CD14-positive monocyte (primary cell): ENCODE measurements at places on chromosomes 7 and 10. TPM values are rescaled to one million over a fixed set of nuclear protein-coding genes. Genes with fewer than 3 reads are reported as not detected.

GRCh38 chr7:134836447-134836846 is 57.0 kb downstream of the CALD1 start:
- DNase-seq: no peak

DNA sequence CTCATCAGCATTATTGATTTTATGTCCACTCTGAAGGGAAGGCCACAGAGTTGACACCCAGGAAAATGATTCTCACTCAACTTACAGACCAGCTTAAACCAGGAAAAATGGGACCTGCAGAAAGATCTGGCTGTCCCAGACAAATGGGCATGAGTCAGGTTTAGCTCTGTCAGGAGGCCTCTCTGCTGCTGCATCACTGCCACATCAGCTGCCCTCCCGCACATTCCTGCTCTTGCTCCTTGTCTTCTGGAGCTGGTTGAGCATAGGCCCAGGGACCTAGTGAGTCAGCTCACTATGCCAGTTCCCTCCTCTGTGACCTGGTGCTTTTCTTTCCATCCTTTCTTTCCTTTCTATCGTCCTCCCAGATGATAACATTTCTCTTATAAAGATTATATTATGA is 18.8 kb upstream of the SMNDC1 start:
- no peak for DNase-seq

GRCh38 chr7:17054836-17055235 is 173.1 kb upstream of the AGR3 start:
- no peak for DNase-seq

DNA sequence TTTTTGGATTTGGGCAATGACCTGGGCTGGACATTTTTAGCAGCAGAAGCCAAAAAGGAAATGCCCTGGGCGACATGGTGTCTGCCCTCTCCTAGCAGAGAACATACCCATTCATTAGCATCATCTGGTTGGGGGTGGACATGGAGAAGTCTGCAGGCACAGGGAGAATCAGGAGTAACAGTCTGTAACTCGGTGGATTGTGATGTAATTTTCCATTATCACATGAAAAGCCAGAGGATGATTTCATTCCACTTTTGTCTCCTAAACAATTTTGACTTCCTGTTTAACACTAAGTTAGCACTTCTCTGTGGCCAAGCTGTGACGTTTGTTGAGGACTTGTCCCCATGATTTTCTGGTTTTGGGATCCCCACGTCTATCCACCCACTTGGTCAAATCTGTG is 153.8 kb upstream of the HABP2 start:
- DNase-seq: no peak

GRCh38 chr7:105664816-105665525 is 83.7 kb upstream of the EFCAB10 start:
- no peak for DNase-seq

GRCh38 chr10:127151981-127152699 is 44.3 kb downstream of the INSYN2A start:
- DNase-seq: no peak

GRCh38 chr7:20348125-20348807 is 17.6 kb downstream of the ITGB8 start:
- no peak for DNase-seq

GRCh38 chr7:137287651-137288258 is 55.8 kb downstream of the PTN start:
- no peak for DNase-seq

DNA sequence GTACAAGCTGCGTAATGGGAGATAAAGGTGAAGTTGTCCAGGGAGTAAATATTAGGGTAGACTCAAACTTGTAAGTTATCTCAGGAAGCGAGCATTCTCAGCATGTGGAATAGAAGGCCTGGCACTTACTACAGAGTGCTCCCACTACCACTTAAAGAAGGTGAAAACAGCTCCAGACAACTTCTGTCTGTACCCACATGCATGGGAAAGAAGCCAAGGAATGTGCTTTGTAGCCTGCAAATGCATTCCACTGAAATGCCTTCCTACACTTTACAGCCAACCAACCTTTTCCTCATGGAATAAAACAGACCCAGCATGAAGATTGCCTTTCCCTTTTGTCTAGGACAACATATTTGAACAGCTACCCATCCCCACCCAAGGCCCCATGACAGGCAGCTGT is 45.4 kb upstream of the NPSR1 start:
- DNase-seq: no peak

GRCh38 chr10:100327007-100327717 is 2.9 kb downstream of the PKD2L1 start:
- DNase-seq: peak; percentile 84

DNA sequence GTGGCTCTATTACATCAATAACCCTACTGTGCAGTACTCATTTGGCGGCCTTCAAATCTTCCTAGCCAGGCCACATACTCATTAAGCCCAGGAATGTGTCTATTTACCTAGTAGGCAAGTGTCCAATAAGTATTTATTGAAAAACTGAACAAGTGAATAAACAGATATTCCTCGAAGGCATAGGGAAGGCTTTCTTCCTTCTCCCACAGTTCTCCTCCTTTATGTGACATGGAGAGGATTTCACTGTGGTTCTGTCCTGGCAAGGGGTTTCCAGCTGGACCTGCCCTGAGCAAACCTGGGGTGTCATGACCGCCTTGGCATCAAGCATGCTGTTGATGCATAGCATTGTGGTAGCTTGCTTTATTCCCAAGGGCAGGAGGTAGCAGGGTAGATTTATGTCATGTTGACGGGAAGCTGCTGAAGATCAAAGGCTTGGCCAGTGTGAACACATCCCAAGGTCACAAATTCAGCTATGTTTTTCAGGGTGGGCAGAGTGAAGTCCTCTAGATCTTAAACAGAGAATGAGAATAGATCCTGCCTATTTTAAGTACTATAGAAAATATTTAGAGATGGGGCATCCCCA is 195.1 kb downstream of the INHBA start:
- DNase-seq: no peak

DNA sequence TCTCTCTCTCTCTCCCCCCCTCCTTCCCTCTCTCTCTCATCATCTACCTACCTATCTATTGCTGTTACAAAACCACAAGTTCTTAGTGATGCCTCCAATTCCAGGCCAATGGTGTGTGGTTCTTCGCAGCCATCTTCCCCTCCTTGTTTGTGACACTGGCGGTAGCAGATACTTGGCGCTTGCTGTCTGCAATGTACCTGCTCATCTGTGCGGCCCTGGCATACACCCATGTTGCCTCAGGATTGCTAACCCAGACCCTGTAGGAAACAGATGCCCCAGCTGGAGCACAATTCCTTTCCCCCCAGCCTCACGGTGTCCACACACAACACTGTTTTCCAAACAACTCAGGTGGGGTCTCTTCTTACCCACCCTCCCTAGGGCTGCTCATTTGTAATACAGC is 13.6 kb upstream of the DPYSL4 start:
- DNase-seq: no peak

DNA sequence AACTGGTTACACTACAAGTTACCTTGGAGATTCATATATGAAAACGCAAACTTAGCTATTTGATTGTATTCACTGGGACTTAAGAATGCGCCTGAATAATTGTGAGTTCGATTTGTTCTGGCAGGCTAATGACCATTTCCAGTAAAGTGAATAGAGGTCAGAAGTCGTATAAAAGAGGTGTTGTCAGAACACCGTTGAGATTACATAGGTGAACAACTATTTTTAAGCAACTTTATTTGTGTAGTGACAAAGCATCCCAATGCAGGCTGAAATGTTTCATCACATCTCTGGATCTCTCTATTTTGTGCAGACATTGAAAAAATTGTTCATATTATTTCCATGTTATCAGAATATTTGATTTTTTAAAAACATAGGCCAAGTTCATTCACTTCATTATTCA is 9.3 kb downstream of the STEAP1 start:
- no peak for DNase-seq

DNA sequence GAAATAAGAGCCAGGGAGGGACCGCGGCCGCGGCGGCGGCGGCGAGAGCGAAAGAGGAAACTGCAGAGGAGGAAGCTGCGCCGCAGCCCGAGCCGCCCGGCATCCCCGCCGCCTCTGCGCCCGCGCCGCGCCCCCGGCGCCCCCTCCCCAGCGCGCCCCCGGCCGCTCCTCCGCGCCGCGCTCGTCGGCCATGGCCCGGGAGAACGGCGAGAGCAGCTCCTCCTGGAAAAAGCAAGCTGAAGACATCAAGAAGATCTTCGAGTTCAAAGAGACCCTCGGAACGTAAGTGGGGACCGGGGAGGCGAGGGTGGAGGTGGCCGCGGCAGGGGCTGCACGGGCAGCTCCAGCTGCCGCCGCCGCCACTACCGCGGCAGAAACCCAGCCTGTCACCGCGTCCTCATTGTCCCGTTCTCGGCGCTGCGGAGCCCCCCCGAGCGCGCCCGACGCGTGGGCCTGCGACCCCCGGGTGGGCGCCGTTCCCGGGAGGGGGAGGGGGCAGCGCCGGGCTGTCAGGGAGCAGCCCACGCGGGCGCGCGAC is 351 bp downstream of the CAMK1D start:
- no peak for DNase-seq

DNA sequence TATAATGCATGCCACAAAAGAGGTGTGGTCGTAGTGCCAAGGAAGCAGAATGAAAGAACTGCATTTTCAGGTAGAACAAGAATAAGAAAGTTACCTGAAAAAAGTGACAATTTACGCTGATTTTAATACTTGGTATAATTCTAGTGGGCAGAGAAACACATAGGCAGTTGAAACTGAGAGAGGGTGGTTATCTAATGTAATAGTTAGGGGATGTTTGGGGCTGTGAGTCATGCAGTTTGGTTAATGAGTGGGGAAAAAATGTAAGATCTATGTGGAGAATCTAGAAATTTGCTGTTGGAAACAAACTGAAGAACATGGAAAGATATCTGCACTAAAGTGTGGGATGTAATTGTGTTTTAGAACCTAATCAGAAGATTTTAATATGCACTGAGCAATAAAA is 33.7 kb downstream of the ZNF37A start:
- DNase-seq: no peak

- no peak for DNase-seq
Observed at GRCh38 chr10:125797424-125797823, 21.8 kb upstream of the MMP21 start.

- no peak for DNase-seq
Observed at GRCh38 chr10:107425931-107426553, 261.5 kb upstream of the SORCS1 start.

GRCh38 chr10:3902054-3902808 is 117.2 kb upstream of the KLF6 start:
- DNase-seq: peak; percentile 51

GRCh38 chr7:25314731-25315267 is 86.5 kb upstream of the NPVF start:
- DNase-seq: no peak

DNA sequence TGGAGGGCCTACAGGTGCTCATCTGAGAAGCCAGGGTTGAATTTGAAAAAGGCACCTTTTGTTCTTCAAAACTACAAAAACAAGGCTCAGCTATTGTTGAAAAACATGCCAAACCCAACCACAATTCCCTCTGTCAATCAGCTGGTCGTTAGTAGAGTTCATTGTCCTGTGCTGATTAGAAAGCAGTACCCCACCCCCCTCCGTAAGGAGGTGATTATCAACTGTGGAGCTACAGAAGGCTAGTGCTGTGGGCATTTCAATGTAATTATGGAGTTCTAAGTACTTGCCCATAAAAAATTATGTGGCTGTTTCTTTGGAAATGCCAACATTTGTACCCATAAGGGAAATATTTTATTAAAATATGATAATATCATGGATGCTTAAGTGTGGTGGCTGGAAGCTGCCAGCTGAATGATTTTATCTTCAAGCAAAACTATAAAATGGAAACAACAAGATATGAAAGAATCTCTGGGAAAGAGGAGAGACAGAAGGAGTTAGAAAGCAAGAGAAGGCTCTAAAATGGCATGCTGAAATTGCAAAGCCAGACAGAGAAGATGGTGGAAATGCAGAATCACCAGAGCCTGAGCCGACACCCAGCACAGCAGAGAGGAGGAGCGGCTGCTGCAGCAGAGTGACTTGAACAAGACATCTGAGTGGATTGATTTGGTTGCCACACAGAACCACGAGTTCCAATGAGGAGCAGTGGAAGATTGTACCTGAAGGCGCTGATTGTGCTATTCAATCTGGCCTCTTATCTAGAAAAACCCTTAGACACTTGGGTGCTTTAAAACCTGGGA is 179.5 kb upstream of the LRGUK start:
- DNase-seq: no peak

DNA sequence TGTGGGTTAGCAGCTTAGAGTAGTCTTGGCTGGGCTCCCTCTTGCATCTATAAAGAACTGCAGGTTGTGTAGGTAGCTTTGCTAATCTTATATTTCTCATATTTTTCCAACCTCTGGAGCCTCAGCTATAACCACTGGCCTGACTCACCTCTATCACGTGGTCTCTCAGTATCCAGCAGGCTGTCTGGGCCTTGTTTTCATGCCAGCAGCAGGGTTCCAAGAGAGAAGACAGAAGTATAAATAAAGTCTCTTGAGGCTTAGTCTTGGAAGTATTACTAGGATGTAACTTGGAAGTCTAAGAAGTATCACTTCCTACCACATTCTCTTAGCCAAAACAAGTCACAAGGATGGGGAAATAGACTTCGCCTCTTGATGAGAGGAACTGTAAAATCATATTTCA is 73.3 kb downstream of the WIPF3 start:
- DNase-seq: no peak

- DNase-seq: no peak
Observed at GRCh38 chr7:109663806-109664205, 1094.1 kb downstream of the DNAJB9 start.

DNA sequence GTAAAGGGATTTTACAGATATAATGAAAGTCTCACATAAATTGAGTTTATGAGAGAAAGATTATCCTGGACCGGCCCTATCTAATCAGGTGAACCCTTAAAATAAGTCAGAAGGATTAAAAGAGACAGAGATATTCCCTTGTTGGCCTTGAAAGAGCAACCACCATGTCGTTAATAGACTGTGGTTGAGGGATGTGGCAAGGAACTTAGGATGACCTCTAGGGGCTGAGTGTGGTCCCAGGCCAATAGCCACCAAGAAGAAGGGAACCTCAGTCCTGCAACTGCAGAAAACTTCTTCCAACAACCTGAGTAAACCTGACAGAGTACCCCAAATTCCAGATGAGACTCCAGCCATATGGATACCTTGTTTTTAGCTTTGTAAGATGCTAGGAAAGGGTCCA is 121.5 kb downstream of the POLR1F start:
- no peak for DNase-seq

DNA sequence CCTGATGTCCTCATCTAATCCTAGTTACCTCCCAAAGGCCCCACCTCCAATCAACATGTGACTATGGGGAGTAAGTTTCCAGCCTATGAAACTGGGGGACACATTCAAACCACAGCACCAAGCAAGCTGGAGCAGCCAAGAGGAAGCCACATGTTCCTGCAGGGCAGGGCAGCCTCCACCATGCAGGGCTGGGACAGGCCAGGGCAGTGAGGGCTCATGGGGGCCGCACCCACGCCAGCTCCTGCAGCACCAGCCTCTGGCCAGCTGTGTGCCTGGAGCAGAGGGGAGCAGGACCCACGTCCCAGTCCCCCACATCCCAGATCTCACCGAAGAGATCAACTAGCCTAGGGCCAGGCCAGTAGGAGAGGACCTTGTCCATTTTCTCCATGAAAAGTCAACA is 85.9 kb upstream of the INSIG1 start:
- DNase-seq: no peak

The MMP21 gene
- polyA plus RNA-seq: not detected

The LRRC4 gene
- polyA plus RNA-seq: 0.91 TPM

The CPA2 gene
- polyA plus RNA-seq: not detected in 2 replicates

The HOXA10 gene
- 0.09 and 0.36 TPM in 2 replicates for polyA plus RNA-seq

The CUZD1 gene
- polyA plus RNA-seq: 0.14 TPM

The GIMAP1 gene
- 19.6 TPM for polyA plus RNA-seq

The COL28A1 gene
- polyA plus RNA-seq: not detected

The TSPAN33 gene
- 7.2 and 7.5 TPM in 2 replicates for polyA plus RNA-seq

The IL2RA gene
- not detected in 2 replicates for polyA plus RNA-seq

The ASNS gene
- 1.2 and 2.3 TPM in 2 replicates for polyA plus RNA-seq
